ENCODE measurements at places on chromosomes 6 and 20.

DNA sequence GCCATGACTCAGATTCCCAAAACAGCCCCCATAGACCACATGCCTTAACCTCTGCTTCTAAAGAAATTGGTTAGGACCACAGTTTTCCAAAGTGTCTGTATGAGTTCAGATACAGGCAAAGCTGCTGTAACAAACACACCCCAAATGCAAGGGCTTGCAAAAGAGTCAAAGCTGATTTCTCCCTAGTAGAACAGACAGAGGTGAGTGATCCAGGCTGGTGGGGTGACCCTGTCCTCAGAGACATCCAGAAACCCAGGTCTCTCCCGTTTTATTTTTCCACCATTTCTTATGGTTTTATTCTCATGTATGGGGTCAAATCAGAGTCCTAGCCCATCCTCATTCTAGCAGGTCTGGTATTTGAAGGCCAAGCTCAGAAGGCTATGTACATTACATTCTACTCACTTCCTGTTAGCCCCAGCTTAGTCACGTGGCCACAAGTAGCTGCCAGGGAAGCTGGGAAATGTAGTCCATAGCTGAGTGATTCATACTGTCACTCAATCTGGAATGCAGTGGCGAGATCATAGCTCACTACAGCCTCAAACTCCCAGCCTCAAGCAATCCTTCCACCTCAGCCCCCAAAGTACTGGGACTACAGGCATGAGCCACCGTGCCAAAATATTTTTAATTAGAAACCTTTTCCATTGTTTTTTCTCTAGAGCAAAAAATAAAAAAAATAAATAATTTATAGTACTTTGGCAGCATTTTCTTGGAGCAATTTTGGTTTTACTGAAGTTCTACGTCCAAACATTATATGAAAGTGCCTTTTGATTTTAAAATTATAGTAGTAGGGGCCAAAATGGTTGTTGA, 175.2 kb downstream of the ZMYND8 start:
- DNase-seq = no peak

GRCh38 chr20:23998392-23998791, 9.8 kb upstream of the GGTLC1 start:
- DNase-seq = no peak

- DNase-seq = no peak
These were observed 24.9 kb downstream of the EPHA7 start for GRCh38 chr6:93394471-93394870.

DNA sequence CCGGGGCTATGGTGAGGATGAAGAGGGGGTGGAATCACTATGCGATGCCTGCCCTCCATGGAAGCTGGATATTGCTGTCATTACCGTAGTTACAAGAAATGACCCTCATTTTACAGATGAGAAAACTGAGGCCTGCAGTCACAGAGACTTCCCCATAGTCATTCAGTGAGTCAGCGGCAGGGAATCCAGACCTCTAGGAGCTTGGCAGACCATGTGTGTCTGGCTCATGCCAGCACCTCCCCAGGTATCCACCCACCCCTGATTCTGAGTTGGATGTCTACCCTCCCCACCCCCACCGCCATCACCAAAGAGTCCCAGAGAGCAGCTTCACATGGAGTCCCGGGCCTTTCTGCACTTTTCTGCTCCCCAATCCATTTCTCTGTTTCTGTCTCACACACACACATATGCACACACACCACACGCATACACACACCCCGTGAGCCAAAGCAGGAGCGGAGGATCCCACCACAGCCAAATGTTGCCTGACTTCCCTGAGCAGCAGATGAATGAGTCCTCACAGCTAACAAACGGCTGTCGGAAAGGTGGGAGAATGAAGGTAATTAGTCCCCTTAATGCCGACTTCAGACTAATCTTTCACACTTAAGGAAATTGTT, 24.8 kb downstream of the CDH22 start:
- DNase-seq = no peak

- DNase-seq = no peak
These were observed 40.1 kb upstream of the AKIRIN2 start for GRCh38 chr6:87742106-87742505.

DNA sequence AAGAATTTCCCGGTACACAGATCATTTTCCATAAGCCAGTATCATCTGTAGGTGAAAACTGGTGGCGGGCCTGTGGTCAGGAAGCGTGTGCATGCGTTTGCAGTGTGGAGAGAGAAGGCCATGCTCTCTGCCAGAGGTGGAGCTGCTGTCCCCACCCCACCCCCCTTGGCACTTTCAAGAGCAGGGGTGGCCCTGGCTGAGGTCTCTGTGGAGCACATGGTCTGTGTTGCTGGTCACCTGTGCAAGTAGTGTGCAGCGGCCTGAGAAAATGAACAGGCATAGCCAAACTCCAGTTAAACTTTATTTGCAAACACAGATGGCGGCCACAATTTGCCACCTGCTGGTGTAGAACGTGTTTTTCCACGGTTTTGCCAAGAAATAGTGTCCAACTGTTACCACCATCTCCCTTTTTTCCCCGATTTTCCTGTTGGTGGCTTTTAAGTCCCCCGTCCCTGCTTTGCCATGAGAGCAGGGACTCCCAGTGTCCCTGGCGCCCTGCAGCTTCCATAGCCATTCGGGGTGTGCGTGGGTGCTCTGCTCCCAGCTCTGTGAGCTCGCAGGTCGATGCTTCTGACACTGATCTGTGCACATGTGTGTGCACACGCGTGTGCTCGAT, 2.5 kb downstream of the ADRM1 start:
- no peak for DNase-seq

- DNase-seq = no peak
These were observed 402 bp downstream of the OSBPL2 start for GRCh38 chr20:62238569-62239277.

- DNase-seq = no peak
These were observed 35.6 kb upstream of the PRELID3B start for GRCh38 chr20:59078231-59078630.

- no peak for DNase-seq
These were observed 636.7 kb downstream of the RFPL4B start for GRCh38 chr6:112983713-112984261.

- no peak for DNase-seq
These were observed 343.1 kb downstream of the TFAP2A start for GRCh38 chr6:10071631-10072220.

DNA sequence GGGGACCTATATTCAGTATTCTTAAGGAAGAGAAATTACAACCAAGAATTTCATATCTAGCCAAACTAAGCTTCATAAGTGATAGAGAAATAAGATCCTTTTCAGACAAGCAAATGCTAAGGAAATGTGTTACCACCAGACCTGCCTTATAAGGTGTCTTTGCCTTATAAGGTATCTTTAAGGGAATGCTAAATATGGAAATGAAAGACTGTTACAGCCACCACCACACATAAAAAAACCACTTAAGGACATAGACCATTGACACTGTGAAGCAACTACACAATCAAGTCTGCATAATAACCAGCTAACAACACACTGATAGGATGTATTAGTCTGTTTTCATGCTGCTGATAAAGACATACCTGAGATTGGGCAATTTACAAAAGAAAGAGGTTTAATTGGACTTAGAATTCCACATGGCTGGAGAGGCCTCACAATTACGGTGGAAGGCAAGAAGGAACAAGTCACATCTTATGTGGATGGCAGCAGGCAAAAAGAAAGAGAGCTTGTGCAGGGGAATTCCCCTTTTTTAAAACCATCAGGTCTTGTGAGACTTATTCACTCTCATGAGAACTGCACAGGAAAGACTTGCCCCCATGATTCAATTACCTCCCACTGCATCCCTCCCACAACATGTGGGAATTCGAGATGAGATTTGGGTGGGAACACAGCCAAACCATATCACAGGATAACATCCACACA, 119.2 kb upstream of the LAMA2 start:
- no peak for DNase-seq

GRCh38 chr20:40860487-40860902, 168.1 kb upstream of the TOP1 start:
- no peak for DNase-seq

GRCh38 chr20:41100001-41100480, 37.3 kb upstream of the PLCG1 start:
- DNase-seq = no peak

DNA sequence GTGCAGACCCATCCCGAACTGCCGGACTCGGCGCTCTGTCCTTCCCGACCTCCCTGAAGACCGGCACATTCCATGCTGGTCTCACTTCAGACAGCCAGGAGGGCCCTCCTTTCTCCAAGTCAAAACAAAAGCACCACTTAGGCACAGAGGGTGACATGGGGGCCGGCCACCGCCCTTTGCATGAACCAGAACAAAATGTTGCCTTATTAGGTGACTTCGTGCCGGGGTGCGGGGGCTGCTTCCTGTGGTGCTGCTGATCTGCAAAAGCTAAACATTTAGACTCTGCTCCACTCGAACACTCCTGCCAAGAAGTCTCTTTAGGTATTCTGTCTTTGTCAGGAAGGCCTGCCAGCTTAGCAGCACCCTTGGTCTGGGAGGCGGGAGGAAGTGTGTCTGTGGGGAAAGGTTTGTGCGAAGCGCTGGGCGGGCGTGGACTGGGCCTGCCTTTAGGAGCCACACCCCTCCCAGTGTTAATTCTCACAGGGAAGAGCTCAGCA, 133.8 kb downstream of the SMOC2 start:
- no peak for DNase-seq

DNA sequence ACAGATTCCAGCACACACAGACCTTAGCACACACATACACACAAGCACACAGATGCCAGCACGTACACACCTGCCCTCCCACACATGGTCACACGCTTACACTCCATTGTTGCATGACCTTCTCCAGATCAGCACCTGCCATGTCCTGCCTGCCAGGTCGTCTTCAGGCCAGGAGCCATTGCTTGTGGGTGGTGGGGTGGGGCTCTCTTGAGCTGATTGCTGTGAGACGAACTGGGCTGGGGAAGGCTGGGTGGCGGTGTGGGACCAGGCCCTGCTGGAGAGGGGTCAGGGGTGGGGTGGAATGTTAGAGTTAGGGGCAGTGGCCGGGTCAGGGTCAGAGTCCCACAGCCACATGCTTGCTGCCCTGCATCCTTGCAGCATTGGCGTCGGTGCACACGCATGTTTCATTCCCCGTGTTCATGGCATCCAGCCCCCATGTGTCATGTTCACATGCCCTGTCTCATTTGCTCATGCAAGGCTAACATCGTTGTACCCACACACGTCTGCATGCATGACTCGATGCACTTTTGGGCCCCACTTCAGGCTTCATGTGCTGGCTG, 6.5 kb upstream of the NPBWR2 start:
- DNase-seq = no peak
